ENCODE measurements at places on chromosomes 13 and 19.
A peak's percentile ranks its signal among the peaks of the same experiment; 100 is the strongest.

DNA sequence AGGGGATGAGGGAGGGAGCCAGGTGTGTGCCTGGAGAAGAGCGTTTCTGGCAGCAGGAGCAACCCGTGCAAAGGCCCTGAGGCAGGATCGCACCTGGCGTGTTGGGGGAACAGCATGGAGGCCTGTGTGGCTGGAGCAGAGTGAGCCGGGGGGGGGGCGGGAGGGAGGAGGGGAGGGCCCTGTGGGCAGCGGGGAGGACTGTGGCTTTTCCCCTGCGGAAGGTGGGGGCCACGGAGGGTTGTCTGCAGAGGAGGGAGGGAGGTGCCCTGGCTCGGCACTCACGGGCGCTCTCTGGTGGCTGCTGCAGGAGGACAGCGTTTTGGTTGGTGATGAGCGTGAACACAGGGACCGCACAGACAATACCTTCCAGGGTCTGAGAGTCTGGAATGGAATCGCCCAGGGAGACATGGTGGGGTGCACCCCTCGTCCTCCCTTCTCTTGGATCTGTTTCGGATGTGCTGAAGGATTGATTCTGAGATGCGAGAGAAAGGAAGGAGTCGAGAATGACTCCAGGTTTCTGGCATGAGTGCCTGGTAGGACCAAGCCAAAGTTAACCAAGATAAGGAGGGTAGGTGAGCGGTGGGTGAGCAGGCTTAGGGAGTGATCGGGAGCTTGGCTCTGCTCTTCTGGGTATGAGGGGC is 6.5 kb downstream of the RAB11B start:
- DNase-seq: peak; percentile 29

DNA sequence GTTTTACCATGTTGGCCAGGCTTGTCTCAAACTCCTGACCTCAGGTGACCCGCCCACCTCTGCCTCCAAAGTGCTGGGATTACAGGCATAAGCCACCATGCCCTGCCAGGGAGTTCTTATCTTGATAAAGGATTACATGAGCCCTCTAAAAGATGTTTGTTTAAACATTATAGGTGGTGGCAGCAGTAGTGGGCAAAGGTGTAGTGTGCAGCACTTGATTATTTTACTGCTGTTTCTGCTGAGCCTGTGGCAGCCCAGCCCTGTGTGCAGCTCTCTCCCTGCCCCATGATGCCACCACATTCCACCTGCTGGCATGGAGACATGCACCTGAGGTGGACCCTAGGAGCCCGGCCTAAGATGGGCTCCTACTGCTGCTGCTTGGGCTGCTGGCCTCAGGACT is 54.0 kb downstream of the ZNF429 start:
- no peak for DNase-seq

DNA sequence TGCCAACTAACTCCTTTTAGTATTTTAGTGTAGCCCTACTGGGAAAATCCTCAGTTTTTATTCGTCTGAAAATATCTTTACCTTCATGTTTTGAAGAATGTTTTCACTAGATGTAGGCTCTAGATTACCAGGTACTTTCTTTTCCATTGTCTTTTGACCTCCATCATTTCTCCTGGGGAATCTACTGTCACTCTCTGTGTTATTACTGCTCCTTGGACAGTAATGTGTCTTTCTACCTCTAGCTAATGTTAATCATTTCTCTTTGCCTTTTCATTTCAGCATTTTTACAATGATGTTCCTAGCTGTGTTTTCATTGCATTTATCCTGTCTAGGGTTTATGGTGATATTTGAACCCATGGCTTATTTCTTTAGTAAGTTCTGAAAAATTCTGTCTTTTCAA is 61.9 kb downstream of the SPACA7 start:
- DNase-seq: no peak

DNA sequence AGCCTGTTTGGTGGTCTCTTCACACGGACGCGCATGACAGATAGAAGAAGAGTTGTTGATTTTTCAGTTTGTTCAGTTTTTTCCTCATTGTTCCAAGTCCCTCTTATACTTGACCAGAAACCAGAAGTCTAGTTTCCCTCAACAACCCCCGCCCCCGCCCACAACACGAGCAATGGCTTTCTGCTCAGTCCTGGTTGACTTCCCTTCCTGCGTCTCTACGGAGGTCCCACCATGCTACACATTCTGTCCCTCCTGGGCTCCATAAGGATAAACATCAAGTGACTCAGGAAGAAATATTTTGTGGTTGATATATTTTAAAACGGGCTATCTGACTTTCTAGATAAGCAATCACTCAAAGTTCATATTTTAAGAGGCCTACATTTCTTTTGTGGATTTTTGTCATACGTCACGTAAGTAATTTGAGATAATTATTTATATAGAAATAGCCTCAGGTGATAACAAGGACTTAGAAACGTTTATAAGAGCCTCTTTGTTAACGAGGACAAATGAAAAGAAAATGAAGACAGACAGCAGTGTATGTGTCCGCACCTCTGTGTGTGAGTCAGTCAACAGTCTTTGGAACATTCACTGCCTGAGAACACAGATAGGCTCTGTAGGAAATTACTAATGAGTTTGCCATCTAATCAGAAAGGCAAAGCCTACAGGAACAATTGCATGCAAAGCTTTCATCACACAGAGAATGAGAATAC is 214.4 kb downstream of the RAP2A start:
- no peak for DNase-seq

DNA sequence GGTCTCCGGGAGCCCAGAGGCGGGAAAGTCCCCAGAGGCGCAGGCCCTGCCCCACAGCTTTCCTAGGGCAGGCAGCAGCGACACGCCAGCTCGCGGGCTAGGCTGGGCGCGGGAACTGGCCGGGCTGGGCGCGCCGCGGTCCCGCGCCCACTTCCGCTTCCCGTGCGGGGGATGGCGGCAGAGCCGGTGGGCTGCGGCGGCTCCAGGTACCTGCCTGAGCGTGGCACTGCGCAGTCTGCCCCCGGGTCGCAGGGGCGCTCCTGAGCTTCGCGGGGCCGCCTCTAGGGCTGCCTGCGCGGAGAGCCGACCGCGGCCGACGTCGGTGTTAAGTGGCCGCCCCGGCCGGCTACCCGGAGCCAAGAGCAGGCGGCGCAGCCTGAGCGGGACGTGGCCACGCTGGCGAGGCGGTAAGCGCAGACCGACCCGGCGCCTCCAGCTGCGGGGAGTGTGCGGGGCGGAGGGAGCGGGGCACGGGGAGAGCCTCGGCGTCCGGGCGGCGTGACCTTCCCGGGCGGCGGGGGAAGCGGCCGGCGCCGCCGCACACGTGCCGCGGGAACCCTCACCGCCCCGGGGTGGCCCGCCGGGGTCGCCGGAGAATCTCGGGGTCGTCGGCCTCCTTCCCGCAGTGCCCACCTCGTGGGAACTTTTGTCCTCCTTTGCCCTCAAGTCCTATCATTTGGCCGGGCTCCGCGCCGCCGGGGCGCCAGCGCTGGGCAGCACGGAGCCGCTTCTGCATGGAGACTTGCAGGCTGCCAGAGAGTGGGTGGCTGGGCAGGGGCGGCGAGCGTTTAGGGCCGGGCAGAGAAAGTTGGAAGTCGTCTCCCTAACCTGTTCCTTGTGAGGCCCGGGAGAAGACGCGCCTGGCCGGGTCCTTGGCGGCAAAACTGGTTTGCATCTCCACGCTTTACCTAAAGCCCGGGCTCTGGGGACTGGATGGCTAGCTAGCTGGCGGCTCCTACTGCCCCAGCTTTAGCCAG is 31.4 kb upstream of the MPHOSPH8 start:
- peak; percentile 16 for DNase-seq

GRCh38 chr13:34422956-34423355 is 519.1 kb upstream of the NBEA start:
- DNase-seq: no peak

DNA sequence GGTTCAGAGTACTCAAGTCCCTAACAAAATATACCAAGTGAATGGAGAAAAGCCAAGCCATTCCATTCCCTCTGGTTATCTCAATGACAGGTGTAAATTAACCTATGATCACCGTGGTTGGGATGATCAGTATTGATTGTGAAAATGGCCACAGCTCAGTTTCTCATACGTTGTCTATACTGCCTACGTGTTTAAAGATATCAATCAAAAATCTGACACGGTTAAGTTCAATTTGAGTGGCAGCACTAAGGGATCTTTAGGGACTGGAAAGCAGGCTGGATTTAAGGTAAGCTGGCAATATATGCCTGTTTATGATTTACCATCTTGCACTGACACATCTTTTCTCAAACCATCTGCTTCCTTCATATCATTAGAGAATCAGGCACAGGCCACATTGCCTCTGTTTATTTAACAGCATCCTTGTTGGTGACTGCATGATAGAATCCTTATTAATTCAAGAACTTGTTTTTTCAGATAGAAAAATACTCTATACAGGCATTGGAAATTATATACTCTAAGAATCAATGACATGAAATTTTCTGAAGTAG is 907.9 kb downstream of the PCDH9 start:
- no peak for DNase-seq

DNA sequence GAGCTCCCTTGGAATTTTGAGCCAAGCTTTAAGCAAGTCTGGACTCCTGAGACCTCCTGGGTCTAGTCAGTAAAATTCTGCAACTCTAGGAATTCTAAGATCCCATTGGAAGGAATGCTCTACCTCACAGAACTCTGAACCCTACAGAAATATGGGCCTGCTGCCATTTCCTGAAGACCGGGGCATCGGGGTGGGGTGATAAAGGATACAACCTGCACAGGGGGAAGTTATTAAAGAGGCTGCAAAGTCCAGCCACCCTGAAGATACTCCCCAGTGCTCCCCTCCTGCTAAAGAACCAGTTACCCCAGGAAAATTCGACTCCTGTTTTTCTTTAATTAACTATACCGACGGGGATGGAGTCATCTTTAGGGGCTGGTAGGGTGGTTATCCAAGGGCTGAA is 2.4 kb upstream of the PPP1R37 start:
- DNase-seq: no peak

DNA sequence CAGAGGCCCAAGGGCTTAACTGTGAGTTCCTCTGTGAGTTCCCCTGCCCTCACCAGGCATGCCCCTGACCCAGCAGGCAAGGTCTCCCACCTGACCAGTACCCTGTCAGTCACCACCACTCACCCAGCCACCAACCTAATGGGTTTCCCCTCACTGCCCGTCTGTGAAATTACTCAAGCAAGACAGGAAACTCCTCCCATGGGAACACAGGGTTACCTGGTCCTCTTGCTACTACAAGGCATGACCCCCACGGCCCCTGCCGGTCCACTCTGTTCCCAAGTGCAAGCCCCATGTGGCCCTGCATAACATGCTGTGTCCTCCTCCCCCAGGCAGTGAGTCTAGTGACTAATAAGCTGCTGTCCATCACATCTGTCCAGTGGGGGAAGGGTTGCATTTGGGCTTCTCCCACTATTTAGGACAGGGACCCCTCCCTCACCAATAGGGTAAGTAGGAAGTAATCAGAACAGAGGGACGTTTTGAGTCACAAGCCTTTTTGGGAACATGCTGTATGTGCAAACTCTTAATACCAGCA is 8.0 kb upstream of the DHRS12 start:
- DNase-seq: no peak

DNA sequence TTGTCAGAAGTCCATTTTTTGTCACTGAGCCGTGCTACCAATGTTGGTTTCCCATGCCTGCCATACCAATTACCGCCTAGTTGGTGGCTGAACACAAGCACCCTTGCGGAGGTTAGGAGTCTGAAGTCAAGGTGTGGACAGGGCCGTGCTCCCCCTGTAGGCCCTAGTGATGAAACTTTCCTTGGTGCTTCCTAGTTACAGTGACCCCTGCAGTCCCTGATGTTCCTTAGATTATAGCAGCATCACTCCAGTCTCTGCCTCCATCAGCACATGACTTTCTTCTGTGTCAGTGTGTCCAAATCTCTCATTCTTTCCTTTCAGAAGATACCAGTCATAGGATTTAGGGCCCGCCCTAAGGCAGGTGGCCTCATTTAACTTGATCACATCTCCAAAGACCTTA is 99.0 kb downstream of the MYO16 start:
- DNase-seq: no peak

DNA sequence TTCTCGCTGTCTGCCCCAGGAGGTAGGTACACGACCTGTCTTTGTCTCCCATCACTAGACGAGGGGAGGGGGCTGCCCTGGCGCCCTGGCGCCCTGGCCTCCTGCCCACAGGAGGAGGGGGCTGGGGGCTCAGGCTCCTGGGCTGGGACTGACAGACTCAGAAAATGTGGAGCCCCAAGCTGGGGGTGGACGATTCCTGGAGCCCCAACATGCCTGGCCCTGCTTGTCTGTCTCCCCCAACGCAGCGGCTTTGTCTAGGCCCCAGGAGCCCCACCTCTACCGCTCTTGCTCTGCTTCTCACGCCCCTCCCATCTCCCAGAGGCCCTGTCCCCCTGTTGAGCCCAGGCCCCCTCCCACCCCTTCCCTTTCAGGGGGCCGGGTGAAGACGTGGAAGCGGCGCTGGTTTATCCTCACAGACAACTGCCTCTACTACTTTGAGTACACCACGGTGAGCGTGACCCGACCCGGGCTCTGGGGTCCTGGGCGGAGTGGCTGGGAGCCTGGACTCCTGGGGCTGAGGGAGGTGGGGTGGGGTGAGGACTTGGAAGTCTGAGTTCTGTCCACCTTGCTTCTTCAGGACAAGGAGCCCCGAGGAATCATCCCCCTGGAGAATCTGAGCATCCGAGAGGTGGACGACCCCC is 8.6 kb downstream of the CYTH2 start:
- DNase-seq: no peak

- no peak for DNase-seq
These were observed 67.1 kb downstream of the WASF3 start for GRCh38 chr13:26624572-26624971.

DNA sequence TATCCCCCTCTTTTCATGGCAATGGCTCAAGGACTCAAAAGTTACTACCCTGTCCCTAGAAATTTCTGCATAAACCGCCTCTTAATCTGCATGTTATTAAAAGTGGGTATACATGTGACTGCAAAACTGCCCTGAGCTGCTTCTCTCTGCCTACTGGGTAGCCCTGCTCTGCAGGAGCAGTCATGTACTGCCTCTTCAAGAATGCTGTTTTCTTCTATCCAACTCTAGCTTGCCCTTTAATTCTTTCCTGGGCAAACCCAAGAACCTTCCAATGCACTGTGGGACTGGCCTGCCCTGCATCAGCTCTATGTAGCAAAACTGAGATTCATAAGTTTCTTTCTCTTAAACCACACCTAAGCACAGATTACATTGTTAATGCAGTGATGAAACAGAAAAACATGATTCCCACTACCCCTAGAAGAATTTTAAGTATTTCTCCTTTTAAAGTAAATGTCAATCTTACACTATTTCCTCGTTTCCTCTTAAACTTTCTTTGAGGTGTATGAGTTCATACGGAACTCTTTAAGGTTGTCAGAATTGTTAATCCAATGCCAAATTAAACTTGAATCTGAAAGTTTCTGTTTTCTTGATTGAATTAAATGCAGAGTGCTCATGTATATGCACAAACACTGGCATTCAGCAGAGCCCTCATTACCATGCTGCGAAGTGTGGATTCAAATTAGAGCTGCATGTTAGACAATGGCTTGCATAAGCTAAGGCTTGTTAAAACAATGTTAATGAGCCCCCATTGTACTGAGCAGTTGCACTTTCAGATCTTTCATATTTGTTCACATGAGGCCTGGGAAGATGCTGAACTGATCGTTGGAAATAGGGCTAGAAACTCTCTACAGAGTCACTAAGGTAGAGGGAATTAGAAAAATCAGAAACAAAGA is 669.9 kb upstream of the PCDH20 start:
- no peak for DNase-seq

- no peak for DNase-seq
These were observed 500.6 kb downstream of the KCTD12 start for GRCh38 chr13:76385586-76385985.

GRCh38 chr13:44030615-44031014 is 150.9 kb downstream of the LACC1 start:
- no peak for DNase-seq

Data from stimulated activated CD8-positive, alpha-beta memory T cell treated with anti-CD3 and anti-CD28 coated beads, Interleukin-2, amount 100 ng/mL, for 1 hour (primary cell).